ENCODE measurements at places on chromosomes 7 and 10.

DNA sequence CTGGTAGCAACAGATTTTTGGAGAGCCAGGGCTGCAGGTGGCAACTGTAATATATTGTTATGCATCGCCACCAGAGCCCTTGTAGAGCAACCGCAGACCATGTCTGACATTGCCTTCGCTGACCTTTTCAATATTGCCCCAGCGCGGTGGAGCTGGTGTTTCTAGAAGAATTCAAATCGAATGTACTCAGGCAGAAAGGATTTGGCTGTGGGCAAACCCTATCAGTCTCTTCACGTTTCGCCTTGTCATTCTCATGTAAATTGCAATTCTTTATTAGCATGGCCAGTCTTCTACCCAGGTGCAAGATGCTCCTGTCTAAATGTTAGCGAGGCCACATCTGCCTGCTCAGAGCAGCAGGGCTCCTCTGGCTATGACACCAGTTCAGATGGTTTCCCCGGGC is 490.2 kb upstream of the AUTS2 start:
- no peak for DNase-seq

- no peak for DNase-seq
Measured at GRCh38 chr7:33692956-33693355, 212.4 kb upstream of the BMPER start.

DNA sequence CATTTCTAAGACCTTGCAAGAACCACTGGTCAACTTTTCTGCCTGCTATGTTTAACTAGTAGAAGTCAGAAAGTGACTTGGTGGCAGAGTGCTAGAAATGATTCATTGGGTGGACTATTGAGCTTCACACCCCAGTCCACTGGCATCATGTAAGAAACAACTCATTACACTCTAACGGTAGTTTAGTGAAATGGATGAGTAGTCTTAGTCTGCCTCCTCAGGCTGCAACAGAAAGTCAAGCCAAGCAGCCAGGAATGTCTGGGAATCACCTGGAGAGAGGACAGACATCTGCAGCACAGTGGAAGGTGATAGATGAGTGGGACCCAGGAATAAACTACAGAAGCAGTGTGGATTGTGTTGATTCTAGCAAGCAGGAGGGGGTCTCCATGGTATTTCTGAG is 125.4 kb downstream of the AUTS2 start:
- DNase-seq = no peak

- DNase-seq = no peak
Measured at GRCh38 chr10:130036296-130037065, 72.4 kb upstream of the EBF3 start.

DNA sequence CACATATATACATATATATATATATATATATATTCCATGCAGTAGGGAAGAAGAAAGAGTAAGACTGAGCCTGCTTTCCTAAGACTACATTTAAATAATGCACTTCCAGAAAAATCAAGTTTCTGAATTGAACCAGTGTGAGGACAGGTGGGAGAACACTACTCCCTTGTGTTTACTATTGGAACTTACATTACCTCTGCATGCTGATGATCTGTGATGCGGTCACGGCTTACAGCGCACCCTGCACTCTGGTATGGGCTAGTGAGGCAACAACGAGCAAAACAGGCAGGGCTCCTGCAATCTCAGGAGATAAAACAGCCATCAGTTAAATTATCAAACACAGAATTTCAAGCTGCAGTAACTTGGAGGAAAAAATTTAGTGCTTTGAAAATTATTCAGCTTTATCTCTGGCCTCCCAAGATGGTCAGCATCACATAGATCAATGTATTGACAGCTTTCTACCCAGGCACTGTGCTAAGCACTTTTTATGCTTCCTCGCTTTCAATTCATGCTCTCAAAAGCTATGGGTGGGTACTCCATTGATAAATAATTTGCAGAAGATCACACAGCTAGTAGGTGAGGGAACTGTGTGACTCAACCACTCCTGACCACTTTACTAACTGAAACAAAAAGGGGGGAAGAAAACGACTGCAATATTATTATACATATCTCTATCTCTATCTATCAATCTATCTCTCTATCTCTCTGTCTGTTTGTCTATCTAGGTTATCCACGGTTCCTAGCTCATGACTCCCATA is 20.5 kb upstream of the SLC16A12 start:
- no peak for DNase-seq

GRCh38 chr10:79930267-79930666 is 18.6 kb downstream of the SFTPD start:
- no peak for DNase-seq

- no peak for DNase-seq
Measured at GRCh38 chr10:44237364-44238049, 147.4 kb downstream of the CXCL12 start.

DNA sequence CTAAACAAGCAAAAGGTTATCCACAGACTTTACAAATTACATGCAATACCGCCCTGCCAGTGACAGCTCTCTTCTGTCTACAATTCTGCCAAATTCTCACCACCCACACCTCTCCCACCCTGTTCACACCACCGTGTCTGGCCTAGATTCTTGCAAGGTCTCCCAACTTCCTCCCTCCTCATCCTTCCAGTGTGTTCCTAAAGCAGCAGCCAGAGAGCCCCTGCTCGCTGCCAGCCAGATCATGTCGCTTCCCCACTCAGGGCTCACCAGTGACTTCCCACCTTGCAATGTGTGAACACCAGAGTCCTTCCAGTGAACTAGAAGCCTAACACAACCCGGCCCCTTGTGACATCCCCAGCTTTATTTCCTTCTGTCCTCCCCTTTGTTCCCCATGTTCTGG is 121.6 kb downstream of the HECW1 start:
- DNase-seq = no peak

GRCh38 chr7:95723583-95724180 is 48.7 kb upstream of the DYNC1I1 start:
- peak; percentile 75 for DNase-seq

- DNase-seq = no peak
Measured at GRCh38 chr7:69656890-69657289, 58.6 kb downstream of the AUTS2 start.

- DNase-seq = no peak
Measured at GRCh38 chr10:76550806-76551205, 1086.8 kb downstream of the KCNMA1 start.

DNA sequence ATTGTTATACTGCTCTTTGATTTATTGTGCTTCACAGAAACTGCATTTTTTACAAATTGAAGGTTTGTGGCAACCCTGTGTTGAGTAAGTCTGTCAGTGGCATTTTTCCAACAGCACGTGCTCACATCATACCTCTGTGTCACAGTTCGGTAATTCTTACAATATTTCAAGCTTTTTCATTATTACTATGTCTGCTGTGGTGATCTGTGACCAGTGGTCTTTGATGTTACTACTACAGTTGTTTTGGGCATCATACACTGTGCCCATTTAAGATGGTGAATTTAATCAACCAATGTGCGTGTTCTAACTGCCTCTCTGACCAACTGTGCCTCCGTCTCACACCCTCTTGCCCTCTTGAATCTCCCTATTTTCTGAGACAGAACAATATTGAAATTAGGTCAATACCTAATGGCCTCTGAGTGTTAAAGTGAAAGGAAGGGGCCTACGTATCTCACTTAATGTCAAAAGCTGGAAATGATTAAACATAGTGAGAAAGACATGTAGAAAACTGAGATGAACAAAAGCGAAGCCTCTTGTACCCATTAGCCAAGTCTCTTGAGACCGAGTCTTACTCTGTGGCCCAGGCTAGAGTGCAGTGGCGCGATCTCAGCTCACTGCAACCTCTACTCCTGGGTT is 20.2 kb upstream of the ASL start:
- DNase-seq = no peak

DNA sequence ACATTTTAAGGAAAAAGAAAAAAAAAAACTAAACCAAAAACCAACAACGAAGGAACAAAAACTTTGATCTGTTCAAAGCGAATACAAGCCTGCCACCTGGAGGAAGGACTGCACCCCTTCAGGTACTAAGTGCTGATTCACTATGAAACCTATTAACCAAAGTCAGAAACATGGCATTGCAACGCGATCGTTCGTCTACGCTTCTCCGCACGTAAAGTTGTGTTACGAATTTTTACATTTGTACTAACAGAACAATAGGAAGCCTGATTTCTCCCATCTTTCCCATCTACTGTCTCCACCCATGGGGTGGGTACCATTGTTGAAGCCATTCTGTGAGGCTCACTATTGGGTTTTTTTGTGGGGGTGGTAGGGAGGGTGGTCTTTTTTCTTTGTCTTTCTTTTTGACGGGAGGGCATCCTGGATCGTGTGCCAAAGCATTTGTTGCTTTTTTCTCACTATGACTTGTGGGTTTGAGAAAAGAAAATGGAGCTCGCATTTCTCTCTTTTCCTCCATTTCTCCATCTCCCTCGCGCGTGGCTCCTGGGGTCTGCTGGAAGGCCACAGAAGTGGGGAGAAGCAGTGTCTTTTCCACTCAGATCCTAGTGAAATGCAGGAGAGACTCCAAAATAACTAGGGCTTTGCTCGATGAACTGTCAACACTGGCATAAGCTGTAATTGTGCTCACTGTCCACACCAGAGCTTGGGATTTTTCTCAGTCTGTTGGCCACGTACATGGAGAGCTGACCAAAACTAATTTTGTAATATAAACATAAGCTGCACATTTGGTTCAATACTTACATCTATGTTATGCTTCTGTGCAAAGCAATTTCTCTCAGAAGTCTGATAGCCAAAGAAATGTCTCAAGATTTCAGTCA is 100.9 kb upstream of the YAE1 start:
- peak; percentile 75 for DNase-seq

GRCh38 chr10:119042169-119042568 is 12.7 kb downstream of the NANOS1 start:
- no peak for DNase-seq

- no peak for DNase-seq
Measured at GRCh38 chr7:127587663-127588018, 570 bp upstream of the ARF5 start.

- DNase-seq = no peak
Measured at GRCh38 chr10:130200179-130201042, 64.2 kb downstream of the GLRX3 start.

- no peak for DNase-seq
Measured at GRCh38 chr10:122349758-122350369, 24.6 kb upstream of the PLEKHA1 start.

DNA sequence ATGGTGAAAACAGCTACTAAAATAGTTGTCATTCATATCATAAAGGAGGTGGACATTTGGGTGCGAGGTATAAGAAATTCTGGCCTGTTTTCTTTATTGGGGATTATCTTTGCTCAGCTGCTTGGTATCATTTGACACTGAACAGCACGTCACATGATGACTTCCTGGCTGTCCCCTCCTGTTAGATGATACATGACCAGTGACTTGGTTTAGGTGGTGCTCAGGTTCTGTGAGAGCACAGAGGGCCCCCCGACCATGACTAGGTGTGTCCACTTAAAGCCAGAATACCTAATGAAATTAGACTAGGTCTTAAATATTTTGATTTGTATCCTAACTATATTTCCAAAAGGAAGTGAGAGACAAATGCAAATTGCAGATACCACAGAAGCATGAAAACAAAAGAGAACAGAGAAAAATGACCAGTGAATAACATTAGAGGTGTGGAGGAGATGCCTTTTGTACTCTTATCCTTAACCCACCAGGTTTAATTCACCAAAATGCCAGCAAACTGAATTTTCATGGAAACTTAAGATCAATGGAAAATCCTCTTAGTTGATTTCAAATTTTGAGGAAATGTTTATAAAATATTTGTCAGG is 50.6 kb upstream of the GJD4 start:
- no peak for DNase-seq

GRCh38 chr10:50440489-50440888 is 183.3 kb downstream of the SGMS1 start:
- no peak for DNase-seq

- no peak for DNase-seq
Measured at GRCh38 chr7:46949270-46949931, 632.5 kb downstream of the TNS3 start.

DNA sequence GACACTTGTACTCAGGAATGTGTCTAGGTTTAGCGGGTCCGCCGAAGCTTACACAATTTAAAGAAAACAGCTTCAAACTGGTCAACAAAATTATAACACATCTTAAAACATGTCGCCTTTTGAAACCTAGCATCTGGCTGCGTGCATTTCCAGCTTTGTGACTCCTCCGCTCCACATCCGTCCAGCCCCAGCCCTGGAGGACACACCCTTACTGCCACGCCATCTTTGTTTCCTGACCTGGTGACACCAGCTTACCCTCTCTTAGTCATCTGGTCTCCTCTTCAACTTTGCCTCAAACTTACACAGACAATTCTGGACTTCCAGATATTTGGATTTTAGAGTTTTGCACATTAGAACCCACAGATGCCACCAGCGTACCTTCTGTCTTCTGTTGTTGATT is 198.7 kb upstream of the VSTM2A start:
- DNase-seq = no peak
